ENCODE measurements at places on chromosomes 2 and 18.

GRCh38 chr18:63087421-63088230 lies 231.9 kb downstream of the BCL2 start:
- DNase-seq = no peak

DNA sequence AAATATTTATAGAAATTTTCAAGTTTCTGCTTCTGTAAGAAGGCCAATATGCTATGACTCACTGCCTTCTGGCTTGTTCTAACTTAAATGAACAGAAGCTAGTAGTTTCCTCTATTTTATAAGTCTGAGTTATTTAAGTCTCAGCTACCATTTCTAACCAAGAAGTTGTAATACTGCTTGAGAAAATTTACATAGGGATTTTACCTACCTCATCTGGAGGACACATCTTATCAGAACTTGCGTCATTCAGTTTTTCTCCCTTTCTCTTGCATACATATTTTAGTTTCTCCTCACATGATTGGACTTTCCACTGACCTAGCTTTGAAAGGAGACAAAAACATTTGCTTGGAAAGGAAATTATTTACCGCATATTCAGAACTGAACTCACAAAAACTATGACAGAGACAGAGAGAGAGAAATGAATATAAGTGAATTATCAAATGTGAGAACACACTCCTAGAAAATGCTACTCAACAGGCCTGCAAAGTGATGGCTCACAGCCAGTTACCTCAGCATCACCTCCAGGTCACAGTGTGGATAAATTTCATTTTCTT lies 81.1 kb upstream of the CD302 start:
- no peak for DNase-seq

DNA sequence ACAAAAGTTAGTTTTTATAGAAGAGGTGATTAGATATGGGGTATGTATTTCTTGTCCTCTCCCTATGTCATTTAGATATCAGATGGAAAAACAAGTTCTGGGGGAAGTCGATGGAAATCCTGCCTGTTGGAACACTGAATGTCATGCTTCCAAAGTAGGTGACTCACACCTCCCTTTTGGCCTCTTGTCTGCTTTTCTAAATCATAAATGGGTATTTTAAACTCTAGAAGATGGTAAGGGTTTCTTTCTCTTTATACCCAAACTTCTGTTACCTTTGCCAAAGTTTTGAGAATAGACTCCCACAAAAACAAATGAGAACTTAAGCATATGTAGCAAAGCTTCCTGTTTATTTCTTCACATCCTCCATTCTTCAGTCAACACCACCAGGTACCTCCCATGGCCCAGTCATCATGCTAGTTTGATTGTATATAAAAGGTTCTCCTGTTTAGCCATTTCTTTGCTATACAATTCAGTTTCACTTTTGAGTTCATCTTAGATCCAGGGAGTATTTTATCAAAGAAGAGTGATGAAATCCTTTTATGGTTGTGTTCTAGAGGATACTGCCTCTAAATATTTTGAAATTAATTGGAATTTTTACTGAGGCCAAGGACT lies 63.9 kb downstream of the PRKRA start:
- DNase-seq = no peak

- DNase-seq = no peak
Observed at GRCh38 chr2:45170191-45171135, 161.2 kb upstream of the SIX2 start.

DNA sequence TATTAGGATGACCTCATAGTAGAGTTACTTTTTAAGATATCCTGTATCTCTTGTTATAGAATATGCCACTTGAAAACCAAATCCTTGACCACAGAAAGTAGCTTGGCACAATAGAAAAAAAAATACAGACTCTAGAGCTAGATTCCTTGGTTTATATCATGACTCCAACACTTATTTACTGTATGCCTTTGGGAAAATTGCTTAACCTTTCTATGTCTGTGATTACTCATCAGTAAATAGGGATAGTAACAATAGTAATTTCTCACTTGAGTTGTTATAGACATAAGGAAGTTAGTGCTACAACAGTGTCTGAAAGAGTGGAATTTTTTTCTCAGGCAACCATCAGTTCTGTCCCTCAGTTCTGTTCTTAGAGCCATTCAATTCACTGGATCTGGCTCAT lies 193.8 kb downstream of the GULP1 start:
- DNase-seq = no peak

DNA sequence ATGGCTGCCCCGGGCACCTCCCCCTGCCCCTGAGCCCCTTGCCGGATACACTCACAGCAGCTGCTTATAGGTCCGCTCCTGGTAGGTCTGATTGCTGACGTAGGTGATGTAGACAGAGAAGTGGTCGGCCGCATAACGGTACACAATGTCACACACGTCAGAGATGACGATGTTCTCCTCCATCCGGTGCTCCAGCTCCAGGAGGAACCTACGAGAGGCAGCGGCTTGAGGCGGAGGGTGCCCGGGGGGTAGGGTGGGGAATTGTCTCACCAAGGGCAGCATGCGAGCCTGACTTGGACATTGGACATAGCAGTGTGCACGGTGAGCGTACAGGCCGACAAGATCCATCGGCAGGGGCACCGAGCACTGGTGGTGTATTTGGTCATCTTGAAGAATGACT lies 22.8 kb downstream of the SNORC start:
- DNase-seq = no peak

DNA sequence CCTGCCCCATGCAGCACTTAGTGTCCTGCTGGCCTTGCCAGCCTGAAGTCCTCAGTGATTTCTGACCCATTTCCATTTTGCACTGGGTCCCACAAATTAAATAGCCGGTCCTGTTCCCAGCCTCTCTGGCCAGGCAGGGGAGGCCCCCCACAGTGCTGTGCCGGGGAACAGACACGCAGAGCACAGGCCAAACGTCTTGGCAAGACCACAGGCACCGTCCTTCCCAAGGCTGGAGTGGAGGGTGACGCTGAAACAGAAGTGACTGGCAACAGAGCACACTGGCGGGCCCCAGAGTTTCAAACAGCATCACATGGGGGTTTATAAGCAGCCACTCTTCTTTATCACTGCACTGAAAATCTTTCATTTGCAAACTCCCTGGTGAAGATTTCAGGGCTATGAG lies 52.2 kb downstream of the EDAR start:
- DNase-seq = no peak

DNA sequence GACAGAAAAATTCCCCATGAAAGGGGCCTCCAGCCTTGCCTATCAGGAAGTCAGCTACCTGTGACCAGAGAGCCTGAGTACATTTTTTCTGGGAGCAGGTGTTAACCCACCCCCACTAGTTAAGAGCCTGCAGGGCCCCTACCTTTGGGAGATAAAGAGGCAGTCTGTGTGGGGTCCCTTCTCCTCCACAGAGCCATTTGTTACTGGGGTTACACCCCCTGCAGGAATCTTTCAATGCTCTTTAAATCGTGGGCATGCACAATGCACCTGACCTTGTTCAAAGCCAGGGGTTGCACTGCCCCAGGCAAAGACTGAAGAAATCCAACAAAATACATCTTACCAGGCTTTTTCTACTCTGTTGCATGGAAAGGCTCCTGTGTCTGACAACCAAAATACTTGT lies 15.7 kb upstream of the LYPD6 start:
- DNase-seq = no peak

GRCh38 chr2:9141706-9142460 lies 64.7 kb upstream of the ASAP2 start:
- DNase-seq = no peak

DNA sequence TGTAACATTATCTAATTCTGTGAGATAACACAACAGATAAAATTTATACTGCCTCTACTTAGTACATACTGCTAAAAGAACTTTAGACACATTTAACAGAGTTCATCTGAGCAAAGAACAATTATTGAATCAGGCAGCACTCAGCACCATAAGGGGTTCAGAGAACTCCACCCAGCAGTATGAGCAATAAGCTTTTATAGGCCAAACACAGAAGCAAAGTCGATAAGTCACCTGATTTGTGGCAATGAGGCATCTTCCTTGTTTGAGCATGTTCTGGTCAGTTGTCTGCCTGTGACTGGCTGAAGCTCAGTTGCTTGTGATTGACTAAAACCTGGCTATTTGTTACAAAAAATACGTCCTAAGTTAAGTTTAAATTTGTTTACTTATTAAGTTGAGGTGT lies 746.1 kb upstream of the DDX18 start:
- DNase-seq = no peak

- no peak for DNase-seq
Observed at GRCh38 chr18:50839996-50840395, 20.2 kb upstream of the MRO start.

GRCh38 chr2:12725233-12726187 lies 8.8 kb downstream of the TRIB2 start:
- no peak for DNase-seq

GRCh38 chr2:16652296-16653082 lies 13.1 kb downstream of the CYRIA start:
- no peak for DNase-seq

DNA sequence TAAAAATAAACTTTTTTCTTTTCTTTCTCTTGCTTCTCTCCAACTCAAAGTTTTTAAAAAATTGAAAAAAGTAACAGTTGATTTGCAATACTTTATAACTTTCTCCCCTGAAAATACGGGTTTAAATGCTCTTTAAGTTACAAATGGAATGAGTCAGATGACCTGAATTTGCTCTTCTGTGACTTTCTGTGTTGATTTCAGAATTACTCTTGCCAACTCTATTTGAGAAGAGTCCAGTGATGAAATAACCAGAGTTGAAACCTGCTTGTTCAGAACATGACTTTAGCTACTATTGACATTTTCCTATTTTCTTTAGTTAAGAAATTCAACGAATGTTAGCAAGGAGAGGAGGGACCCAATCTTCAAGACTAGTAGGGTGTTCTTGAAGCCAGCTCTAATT lies 146.1 kb upstream of the ZSWIM2 start:
- DNase-seq = no peak

GRCh38 chr2:65501074-65501473 lies 68.7 kb upstream of the SPRED2 start:
- DNase-seq = no peak

- peak; percentile 65 for DNase-seq
Observed at GRCh38 chr2:11155381-11156035, at the start of gene SLC66A3. Gene SLC66A3 (plus strand): TSS chr2:11155467. CDS start chr2:11155547, 80 bp downstream.

- no peak for DNase-seq
Observed at GRCh38 chr2:102832789-102833188, 71.0 kb downstream of the TMEM182 start.

- DNase-seq = no peak
Observed at GRCh38 chr2:168583064-168583709, 127.1 kb downstream of the CERS6 start.

- DNase-seq = no peak
Observed at GRCh38 chr2:2809771-2810170, 478.7 kb upstream of the MYT1L start.

GRCh38 chr18:47593744-47594472 lies 336.6 kb downstream of the SMAD2 start:
- no peak for DNase-seq

DNA sequence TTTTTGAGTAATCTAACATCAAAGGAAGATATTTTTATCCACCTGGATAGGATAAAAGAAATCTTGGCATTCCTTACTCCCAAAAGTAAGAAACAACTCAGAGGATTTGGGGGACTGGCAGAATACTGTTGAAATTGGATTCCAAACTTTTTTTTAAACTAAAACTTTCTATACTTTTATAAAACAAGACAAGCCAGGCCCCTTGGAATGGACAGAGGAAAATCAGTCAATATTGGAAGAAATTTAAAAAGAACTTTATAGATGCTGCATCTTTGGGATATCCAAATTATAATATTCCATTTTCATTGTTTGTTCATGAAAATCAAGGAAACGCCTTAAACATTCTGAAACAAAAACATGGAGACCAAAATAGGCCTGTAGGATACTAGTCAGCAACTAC lies 147.6 kb upstream of the PIEZO2 start:
- no peak for DNase-seq

- no peak for DNase-seq
Observed at GRCh38 chr18:69580107-69580506, 179.4 kb downstream of the DOK6 start.

GRCh38 chr2:60614319-60614718 lies 60.9 kb upstream of the BCL11A start:
- DNase-seq = no peak

GRCh38 chr2:20914087-20914486 lies 91.2 kb upstream of the LDAH start:
- DNase-seq = no peak

GRCh38 chr2:66948234-66948633 lies 448.9 kb upstream of the ETAA1 start:
- no peak for DNase-seq
